ENCODE measurements at places on chromosomes 6 and 20.

- DNase-seq: no peak
Measured at GRCh38 chr6:89260310-89260709, 43.2 kb upstream of the GABRR1 start.

DNA sequence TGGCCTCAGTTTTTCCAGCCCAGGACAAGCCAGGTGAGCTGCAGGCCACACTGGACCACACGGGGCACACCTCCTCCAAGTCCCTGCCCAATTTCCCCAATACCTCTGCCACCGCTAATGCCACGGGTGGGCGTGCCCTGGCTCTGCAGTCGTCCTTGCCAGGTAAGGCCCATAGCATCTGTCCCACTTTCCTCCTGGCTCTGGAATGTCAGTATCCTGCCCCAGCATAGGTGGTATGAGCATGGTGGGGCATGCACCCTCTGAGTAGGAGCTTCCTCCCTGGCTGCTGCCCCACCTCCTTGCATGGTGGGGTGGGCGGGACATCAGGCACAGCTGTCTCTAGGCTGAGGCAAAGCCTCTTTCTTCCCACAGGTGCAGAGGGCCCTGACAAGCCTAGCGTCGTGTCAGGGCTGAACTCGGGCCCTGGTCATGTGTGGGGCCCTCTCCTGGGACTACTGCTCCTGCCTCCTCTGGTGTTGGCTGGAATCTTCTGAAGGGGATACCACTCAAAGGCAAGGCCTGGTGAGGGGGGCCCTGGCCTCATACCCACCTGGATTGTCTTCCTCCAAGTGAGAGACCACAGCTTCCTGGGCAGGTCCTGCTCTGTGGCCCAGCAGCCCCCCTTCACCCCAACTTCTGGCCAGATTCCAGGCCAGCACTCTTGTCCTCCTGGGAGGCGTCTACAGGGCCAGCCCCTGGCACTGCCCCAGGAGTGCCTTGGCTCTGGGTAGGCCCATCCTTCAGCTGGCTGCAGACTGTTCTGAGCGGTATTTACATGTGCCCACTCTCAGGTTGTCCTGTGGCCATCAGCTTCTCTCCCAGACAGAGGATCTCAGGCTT, 9.1 kb downstream of the PI16 start:
- no peak for DNase-seq

- no peak for DNase-seq
Measured at GRCh38 chr6:26211963-26212362, 124.7 kb downstream of the HFE start.

DNA sequence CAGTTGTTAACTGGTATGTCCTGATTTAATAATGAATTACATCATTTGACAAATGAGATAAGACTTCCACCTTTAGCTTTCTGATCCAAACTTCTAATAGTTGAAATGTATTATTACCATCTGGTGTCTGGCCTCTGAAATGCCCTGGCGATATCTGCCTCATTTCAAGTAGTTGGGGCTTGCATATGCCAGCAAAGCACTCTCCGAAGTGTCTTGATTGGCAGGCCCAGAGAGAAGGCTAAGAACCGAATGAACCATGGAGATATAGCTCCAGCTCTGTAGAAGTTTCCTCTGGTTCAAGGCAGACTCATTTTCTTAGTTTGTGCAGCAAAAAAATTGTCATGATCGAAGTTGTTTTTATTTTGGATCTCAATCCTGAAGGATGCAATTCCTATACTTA, 13.4 kb upstream of the HIVEP2 start:
- DNase-seq: peak; percentile 18

- DNase-seq: no peak
Measured at GRCh38 chr20:13777171-13777601, 7.5 kb downstream of the ESF1 start.
